ENCODE measurements at places on chromosomes 2 and 18.

GRCh38 chr2:149027590-149028250, 10.8 kb upstream of the LYPD6B start:
- no peak for DNase-seq
- H3K36me3 ChIP-seq = no peaks in the 10 kb centered on the region
- H3K27ac ChIP-seq = no peak overlapping the region
- no peak overlapping the region for H3K4me3 ChIP-seq
- H3K27me3 ChIP-seq = peaks cover 20% of the 10 kb centered on the region
- no peaks in the 10 kb centered on the region for H3K4me1 ChIP-seq

DNA sequence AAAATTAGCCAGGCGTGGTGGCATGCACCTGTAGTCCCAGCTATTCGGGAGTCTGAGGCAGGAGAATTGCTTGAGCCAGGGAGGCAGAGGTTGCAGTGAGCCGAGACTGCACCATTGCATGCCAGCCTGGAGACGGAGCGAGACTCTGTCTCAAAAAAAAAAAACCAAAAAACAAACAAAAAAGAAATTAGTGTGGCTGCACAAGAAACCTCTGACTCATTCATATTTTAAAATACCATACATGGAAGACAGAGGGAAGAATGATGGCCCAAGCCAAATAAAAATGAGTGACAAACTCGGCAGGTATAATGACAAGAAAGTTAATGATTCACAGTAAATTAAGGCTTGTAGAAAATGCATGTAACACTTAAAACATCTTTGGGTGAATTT, 875.8 kb downstream of the EPHA4 start:
- no peak overlapping the region for H3K27ac ChIP-seq
- no peak for DNase-seq
- H3K36me3 ChIP-seq = no peaks in the 10 kb centered on the region
- H3K4me3 ChIP-seq = no peak overlapping the region

DNA sequence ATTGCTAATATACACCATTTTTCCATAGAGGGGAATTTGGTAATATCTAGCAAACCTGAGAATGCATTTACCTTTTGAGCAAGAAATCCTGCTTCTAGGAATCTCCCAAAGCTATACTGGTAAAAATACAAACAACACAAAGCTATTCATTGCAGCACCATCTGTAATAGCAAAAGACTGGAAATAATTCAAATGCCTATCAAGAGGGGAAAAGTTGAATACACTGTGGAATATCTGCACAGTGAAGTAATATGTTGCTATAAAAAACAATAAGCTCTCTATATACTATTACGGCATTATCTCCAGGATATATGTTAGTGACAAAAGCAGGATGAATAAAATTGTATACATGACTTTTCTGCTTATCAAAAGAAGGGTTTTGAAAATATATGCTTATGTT, 112.3 kb upstream of the CHAC2 start:
- no peak overlapping the region for H3K4me3 ChIP-seq
- H3K27me3 ChIP-seq = no peaks in the 10 kb centered on the region
- no peaks in the 10 kb centered on the region for H3K4me1 ChIP-seq
- H3K36me3 ChIP-seq = no peaks in the 10 kb centered on the region
- H3K27ac ChIP-seq = no peak overlapping the region

GRCh38 chr2:219681694-219682300, 54.4 kb downstream of the SLC4A3 start:
- DNase-seq = peak; percentile 18
- H3K4me3 ChIP-seq = no peak overlapping the region
- H3K27me3 ChIP-seq = peaks cover 4% of the 10 kb centered on the region
- H3K27ac ChIP-seq = no peak overlapping the region
- peaks cover 3% of the 10 kb centered on the region for H3K4me1 ChIP-seq
- no peaks in the 10 kb centered on the region for H3K36me3 ChIP-seq

- no peaks in the 10 kb centered on the region for H3K27me3 ChIP-seq
- H3K27ac ChIP-seq = peak overlapping the region; percentile 38
- DNase-seq = peak; percentile 30
- peaks cover 45% of the 10 kb centered on the region for H3K4me1 ChIP-seq
- no peak overlapping the region for H3K4me3 ChIP-seq
These were observed 208.1 kb upstream of the RASGRP3 start for GRCh38 chr2:33268246-33268831.

GRCh38 chr2:195461010-195461409, 196.0 kb upstream of the SLC39A10 start:
- H3K4me1 ChIP-seq = 0 out of 2 replicates have a peak, but pooled peaks cover 9% of the 10 kb centered on the region
- no peak overlapping the region for H3K4me3 ChIP-seq
- no peak overlapping the region for H3K27ac ChIP-seq
- H3K27me3 ChIP-seq = no peaks in the 10 kb centered on the region
- H3K36me3 ChIP-seq = no peaks in the 10 kb centered on the region
- no peak for DNase-seq

- peak; percentile 50 for DNase-seq
- no peak overlapping the region for H3K4me3 ChIP-seq
- H3K36me3 ChIP-seq = no peaks in the 10 kb centered on the region
- no peaks in the 10 kb centered on the region for H3K27me3 ChIP-seq
- peaks cover 28% of the 10 kb centered on the region for H3K4me1 ChIP-seq
These were observed 9.8 kb downstream of the HNRNPLL start for GRCh38 chr2:38592951-38593350.

GRCh38 chr2:226793646-226794045, 6.0 kb downstream of the IRS1 start:
- H3K27me3 ChIP-seq = no peaks in the 10 kb centered on the region
- H3K36me3 ChIP-seq = no peaks in the 10 kb centered on the region
- H3K27ac ChIP-seq = peak overlapping the region; percentile 90
- peaks cover 38% of the 10 kb centered on the region for H3K4me1 ChIP-seq

DNA sequence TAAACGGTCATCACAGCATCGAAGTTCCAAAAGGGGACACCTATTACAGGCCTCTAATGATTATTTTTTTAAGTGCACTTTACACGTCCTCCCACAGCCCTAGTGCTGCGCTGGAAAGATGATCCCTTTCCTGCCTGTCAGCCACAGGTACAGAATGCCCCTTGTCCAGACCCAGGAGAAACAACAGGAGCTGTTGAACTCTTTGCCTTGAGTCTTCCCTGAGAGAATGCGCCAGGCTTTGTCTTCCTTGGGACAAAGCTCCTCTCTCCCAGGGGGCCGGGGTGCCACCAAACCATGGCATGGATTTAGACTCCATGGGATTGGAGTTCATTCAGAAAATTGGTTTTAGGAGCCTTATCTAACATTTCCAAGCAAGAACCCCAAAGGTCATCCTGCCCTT, 319.0 kb upstream of the SOX11 start:
- H3K36me3 ChIP-seq = no peaks in the 10 kb centered on the region
- H3K4me3 ChIP-seq = no peak overlapping the region
- no peak overlapping the region for H3K27ac ChIP-seq
- DNase-seq = no peak

DNA sequence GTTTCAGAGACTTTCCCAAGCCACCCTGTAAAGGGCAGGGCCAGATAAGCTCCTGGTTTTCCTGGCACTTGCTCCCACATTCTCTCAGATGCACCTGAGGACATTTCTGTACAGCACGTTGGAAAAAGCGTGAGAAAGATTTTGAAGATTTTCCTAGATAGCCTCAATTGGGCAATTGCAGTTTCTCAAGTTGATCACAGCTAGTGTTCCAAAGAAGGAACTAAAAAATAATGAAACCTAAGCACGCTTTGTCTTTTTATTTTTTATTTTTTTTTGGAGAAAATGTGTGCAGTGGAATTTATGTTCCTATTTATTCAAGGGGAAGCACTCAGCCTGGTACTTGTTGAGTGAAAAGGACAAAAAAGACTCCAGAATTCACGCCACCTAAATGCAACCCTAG, 429.1 kb downstream of the RNF144A start:
- H3K4me1 ChIP-seq = no peaks in the 10 kb centered on the region
- no peak overlapping the region for H3K4me3 ChIP-seq
- no peaks in the 10 kb centered on the region for H3K36me3 ChIP-seq
- no peak for DNase-seq
- no peak overlapping the region for H3K27ac ChIP-seq

Data from GM23248 (cell line).